ENCODE measurements at places on chromosomes 2 and 18. TPM values are rescaled to one million over a fixed set of nuclear protein-coding genes. Genes with fewer than 3 reads are reported as not detected.

The USP34 gene
- 59.5 TPM for total RNA-seq

The CAD gene
- 109 TPM for total RNA-seq

The NIFK gene
- 117 TPM for total RNA-seq

DNA sequence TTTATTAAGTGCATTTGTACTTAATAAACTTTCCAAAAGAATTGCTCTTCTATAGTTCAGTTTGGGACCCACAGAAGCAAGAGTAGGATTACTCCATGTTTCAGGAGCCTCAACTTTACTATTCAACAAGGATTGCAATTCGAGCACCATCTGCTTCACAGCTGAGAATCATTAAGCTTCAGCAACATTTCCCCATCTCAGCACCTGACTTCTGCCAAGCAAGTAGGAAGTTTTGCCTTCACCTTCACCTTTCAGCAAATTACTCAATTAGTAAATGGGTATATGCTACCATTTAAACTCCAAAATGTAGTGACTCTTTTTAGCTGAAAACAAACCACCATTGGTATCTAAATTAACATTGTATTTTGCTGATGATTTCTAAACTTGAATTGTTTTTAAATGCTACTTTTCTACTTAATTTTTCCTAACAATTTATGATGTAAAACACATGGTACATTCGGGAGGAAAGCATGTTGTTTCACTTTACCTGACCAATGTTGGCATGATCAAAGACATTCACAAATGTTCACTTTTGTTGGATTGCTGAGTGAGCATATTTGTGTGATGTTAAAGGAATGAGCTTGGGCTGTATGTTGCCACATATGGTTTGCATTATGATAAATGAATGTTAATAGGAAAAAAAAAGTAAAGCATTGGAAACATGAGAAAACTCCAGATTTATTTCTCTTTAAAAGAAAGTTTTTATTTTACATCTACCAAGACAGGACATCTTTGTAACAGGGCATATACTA is 159.2 kb downstream of the GULP1 start:
- H3K4me3 ChIP-seq = no peak overlapping the region
- no peaks in the 10 kb centered on the region for H3K4me1 ChIP-seq
- no peaks in the 10 kb centered on the region for H3K36me3 ChIP-seq
- DNase-seq = no peak
- no peak overlapping the region for H3K27ac ChIP-seq

The ATP6V1C2 gene
- not detected for total RNA-seq

DNA sequence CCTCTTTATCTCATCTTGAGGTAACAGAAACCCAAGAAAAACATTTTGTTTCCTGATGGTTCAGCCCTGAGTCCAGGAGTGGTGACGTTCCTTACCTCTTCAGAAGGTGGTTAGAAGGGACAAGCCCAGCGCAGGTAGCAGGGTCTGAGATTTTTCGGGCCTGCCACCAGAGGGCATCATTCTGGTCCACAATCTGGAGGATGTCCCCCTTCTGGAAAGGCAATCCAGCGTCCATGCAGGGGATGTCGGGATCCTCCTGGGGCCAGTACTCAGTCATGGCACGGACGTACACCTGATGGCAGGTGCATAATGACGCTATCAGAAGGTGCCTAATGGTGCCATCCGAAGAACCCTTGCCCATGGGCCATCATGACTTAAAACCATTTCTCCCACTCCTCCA is 17.7 kb downstream of the MPP4 start:
- no peak overlapping the region for H3K4me3 ChIP-seq
- H3K27ac ChIP-seq = no peak overlapping the region
- DNase-seq = peak; percentile 34
- H3K4me1 ChIP-seq = no peaks in the 10 kb centered on the region
- H3K27me3 ChIP-seq = peaks cover 5% of the 10 kb centered on the region
- H3K36me3 ChIP-seq = no peaks in the 10 kb centered on the region

- no peak overlapping the region for H3K27ac ChIP-seq
- H3K4me1 ChIP-seq = peaks cover 3% of the 10 kb centered on the region
- no peak overlapping the region for H3K4me3 ChIP-seq
- DNase-seq = no peak
- no peaks in the 10 kb centered on the region for H3K27me3 ChIP-seq
Observed at GRCh38 chr2:225272173-225272572, 127.3 kb upstream of the NYAP2 start.

- H3K27me3 ChIP-seq = peaks cover 4% of the 10 kb centered on the region
- H3K27ac ChIP-seq = no peak overlapping the region
- no peak for DNase-seq
- H3K4me1 ChIP-seq = no peaks in the 10 kb centered on the region
Observed at GRCh38 chr18:50388988-50389387, 14.1 kb downstream of the SKA1 start.

The EPB41L3 gene
- 7.2 TPM for total RNA-seq

GRCh38 chr2:31660165-31660564 is 79.4 kb upstream of the SRD5A2 start:
- no peak overlapping the region for H3K27ac ChIP-seq
- no peaks in the 10 kb centered on the region for H3K36me3 ChIP-seq
- DNase-seq = no peak
- H3K4me1 ChIP-seq = no peaks in the 10 kb centered on the region
- peaks cover 10% of the 10 kb centered on the region for H3K27me3 ChIP-seq

DNA sequence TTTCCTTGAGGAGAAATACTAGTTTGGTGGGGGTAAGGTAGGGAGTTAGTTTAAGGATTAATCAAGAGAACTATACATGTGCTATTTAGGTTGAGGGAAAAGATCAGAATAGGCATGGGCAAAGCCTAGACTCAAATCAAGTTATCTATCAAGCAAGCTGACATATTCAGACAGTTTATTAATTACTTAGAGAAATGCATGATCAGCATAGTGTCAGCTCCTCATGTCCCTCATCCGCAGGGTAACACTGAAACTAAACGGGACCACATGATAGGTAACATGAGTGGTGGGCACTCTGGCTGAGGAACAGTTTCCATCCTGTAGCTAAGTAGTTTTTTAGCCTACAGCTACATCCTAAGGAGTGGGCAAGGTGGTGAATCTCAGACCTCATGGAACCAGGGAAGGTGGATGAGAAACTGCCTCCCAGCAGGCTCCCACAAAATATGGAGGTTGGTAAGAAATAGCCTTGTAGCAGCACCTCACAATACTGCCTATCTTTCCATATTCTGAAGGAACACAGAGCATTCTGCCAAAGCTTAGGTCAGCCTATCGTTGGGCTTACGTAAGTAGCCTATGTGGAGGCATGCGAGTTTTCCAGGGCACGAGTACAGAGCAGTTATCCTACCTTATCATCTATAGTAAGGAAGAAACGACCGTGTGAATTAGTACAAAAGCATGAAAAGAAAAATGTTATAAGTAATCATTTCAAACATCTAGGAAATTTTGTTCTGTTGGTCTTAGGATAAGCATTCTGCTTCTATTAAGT is 18.4 kb downstream of the ZC3H6 start:
- H3K36me3 ChIP-seq = peaks cover 1% of the 10 kb centered on the region
- DNase-seq = no peak
- peak overlapping the region; percentile 29 for H3K27ac ChIP-seq
- no peaks in the 10 kb centered on the region for H3K27me3 ChIP-seq
- peaks cover 11% of the 10 kb centered on the region for H3K4me1 ChIP-seq
- H3K4me3 ChIP-seq = no peak overlapping the region

The SERPINB11 gene
- total RNA-seq = not detected

All from activated naive CD4-positive, alpha-beta T cell treated with anti-CD3 and anti-CD28 coated beads for 36 hours (primary cell).